ENCODE measurements at places on chromosomes 13 and 19. TPM values are rescaled to one million over a fixed set of nuclear protein-coding genes. Genes with fewer than 3 reads are reported as not detected.

Gene CYP4F3
- not detected for total RNA-seq

Gene CBLC
- total RNA-seq, result not detected

Gene C19orf67
- 2.8 TPM for total RNA-seq

Gene SOX1
- total RNA-seq, result not detected

Gene ANKRD24
- 1.1 TPM for total RNA-seq

Data from Karpas-422 (cell line).